A673 (cell line): ENCODE measurements at places on chromosomes 6 and 20. TPM values are rescaled to one million over a fixed set of nuclear protein-coding genes. Genes with fewer than 3 reads are reported as not detected.

Gene FERMT1
- 1.3 and 2.0 TPM in 2 replicates for total RNA-seq

Gene NHLRC1
- 3.8 and 4.3 TPM in 2 replicates for total RNA-seq

Gene GHRH
- total RNA-seq: not detected in 2 replicates

- H3K27me3 ChIP-seq: peaks cover 3% of the 10 kb centered on the region
Observed at GRCh38 chr20:23661002-23661429, 23.3 kb upstream of the CST3 start.

DNA sequence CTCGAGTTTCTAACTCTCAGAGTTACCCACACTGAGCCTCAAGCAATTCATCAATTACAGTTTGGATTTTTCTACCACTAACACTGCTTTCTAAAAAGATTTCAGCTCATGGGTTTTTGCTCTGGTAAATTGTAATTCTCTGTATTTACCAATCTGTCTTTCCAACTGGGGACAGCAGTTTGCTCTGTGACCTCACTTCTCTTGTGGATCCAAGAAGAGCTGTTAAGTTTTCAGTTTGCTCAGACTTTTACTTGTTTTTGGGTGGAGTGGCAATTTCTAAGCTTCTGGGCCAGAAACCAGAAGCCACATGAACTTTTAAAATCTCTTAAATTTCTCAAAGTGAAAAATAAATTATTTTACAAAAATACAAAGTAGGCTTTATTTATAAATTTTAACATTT is 74.2 kb downstream of the ROS1 start:
- H3K36me3 ChIP-seq: no peaks in the 10 kb centered on the region
- H3K4me3 ChIP-seq: no peak overlapping the region
- no peaks in the 10 kb centered on the region for H3K4me1 ChIP-seq
- no peak for DNase-seq

- no peak for DNase-seq
- no peak overlapping the region for H3K4me3 ChIP-seq
- no peaks in the 10 kb centered on the region for H3K27me3 ChIP-seq
- no peaks in the 10 kb centered on the region for H3K4me1 ChIP-seq
Observed at GRCh38 chr6:113458368-113459010, 398.7 kb upstream of the MARCKS start.

DNA sequence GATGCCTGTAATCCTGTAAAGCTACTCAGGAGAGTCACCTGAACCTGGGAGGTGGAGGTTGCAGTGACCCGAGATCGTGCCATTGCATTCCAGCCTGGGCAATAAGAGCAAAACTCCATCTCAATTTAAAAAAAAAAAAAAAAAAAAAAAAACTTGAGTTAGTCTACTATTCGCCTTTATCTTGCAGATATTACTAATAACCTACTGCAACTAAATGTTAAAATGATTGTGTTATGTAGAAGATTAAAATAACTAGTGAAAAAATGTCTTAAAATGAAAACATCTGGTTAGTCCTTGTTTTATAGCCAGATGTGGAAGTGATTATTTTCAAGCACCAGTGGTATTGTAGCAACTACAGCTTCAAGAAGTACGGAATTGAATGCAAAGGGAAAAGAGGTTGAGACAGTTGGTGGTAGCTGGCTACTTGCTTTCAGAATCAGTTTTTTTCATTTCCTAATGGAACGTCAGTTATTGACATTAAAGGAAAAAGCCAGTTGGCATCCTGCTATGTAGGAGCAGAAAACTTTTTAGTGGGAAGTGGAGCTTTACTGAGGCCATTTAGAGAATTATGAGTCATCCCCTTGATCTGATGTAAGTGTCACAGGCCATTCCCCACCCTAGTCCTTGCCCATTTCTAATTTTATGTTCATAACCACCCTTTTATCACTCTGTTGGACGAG is 43.8 kb upstream of the DYNLRB1 start:
- H3K27me3 ChIP-seq: no peaks in the 10 kb centered on the region
- no peaks in the 10 kb centered on the region for H3K4me1 ChIP-seq
- peak overlapping the region; percentile 18 for H3K27ac ChIP-seq
- peak; percentile 41 for DNase-seq

GRCh38 chr6:111624401-111625098 is 18.9 kb upstream of the TRAF3IP2 start:
- no peaks in the 10 kb centered on the region for H3K36me3 ChIP-seq
- H3K4me3 ChIP-seq: no peak overlapping the region
- DNase-seq: no peak
- no peak overlapping the region for H3K27ac ChIP-seq
- no peaks in the 10 kb centered on the region for H3K27me3 ChIP-seq
- H3K4me1 ChIP-seq: peaks cover 11% of the 10 kb centered on the region

- no peaks in the 10 kb centered on the region for H3K36me3 ChIP-seq
- H3K4me3 ChIP-seq: no peak overlapping the region
- no peak overlapping the region for H3K27ac ChIP-seq
- no peaks in the 10 kb centered on the region for H3K27me3 ChIP-seq
Observed at GRCh38 chr6:51936531-51937290, 150.7 kb downstream of the PKHD1 start.

DNA sequence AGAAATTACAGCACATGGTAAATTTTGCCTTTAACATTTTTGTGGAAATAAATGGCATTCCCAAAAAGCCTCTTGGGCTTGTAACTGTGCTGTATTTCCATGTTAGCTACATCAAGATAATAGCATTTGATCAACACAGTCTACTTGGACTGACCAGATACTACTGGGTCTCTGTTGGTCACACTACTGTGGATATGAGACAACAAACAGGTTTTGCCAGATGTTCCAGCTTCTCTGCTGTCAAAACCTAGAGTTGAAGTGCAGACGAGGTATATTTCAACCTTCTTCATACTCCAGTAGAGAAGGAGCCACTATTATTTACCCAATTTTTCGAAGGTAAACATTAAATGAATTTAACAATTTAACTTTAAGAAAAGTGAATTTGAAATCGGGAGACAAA is 284.7 kb upstream of the CITED2 start:
- H3K27me3 ChIP-seq: no peaks in the 10 kb centered on the region
- DNase-seq: no peak
- no peaks in the 10 kb centered on the region for H3K4me1 ChIP-seq
- no peak overlapping the region for H3K27ac ChIP-seq
